ENCODE measurements at places on chromosomes 2 and 18.

DNA sequence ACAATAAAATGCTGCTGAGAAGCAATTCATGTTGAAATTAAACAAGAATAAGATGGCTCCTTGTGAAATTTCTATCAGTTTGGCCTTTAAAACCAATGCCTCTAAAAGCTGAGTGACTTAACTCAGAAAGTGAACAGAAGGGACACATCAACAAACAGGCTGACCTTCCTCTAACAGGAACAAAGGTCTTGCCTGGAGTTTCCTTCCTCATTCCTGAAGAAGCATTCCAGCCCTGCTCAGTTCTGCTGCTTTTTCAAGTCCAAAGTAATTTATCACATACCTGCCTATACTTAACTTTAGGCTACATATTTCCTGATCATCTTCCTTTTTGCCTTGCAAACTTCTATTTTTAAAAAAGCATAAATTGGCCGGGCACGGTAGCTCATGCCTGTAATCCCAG, 14.1 kb downstream of the PTRHD1 start:
- DNase-seq = peak; percentile 22

GRCh38 chr2:70482401-70482800, 71.2 kb downstream of the TGFA start:
- DNase-seq = no peak

- DNase-seq = no peak
Measured at GRCh38 chr2:199147216-199147615, 310.5 kb downstream of the SATB2 start.

DNA sequence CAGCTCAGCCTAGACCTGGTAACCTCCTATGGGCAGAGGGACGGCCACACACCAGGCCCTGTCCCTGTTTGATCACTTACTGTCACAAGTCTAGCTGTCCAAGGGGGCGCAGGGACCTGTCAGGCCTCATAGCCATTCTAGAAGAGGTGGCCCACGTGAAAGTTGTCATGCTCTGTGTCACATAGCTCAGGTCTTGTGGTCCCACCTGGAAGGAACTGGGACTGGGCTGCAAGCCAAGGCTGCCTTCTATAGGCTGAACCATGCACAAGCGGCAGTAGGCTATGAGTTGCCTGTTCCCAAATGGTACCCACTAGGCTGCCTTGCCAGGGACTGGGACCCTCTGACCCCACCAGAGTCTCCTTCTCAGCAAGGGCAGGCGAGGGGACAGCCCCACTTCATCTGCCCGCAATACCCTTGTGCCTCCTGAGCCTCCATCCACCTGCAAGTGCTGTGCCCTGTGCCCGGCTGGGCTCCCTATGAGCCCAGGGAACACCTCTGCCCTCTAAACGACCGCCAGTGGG, 177.5 kb downstream of the ANAPC1 start:
- DNase-seq = no peak

DNA sequence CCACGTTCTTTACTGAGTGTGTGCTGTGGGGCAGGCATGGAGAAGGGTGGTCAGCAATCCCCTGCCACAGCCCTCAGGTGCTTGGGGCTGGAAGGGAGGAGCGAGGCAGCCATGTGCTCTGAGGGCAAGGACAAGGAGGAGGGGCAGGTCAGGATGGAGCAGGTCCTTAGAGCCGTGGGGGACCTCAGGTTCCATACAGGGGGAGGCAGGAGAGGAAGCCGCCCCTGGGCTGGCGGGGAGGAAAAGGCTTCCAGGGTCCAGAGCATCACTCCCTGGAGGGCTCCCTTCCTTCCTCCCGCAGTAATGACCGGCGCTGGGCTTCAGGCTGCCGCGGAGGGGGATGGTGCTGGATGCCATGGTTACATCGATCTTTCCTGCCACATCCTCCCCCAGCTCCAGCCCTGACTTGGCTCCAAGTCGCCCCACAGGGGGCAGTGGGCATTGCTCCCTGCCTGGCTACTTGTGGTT, 6.6 kb downstream of the GAREM2 start:
- no peak for DNase-seq

DNA sequence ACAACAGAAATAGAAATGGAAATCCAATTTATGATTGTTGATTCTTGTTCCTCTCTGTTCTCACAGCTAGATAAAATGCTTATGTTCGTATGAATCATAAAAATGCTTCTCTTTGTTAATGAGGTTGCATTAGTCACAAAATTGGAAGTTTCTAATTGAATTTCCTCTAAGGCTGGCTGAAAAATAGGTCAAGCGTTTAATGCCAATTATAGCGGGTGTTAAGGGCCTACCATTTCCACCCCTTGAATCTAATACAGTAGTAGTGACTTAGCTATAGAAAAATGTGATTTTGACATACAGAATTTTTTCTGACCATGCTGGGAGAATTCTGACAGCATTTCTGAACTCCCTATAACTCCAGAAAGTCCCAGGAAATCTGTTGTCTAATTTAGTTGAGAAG, 107.1 kb downstream of the TTN start:
- DNase-seq = no peak

DNA sequence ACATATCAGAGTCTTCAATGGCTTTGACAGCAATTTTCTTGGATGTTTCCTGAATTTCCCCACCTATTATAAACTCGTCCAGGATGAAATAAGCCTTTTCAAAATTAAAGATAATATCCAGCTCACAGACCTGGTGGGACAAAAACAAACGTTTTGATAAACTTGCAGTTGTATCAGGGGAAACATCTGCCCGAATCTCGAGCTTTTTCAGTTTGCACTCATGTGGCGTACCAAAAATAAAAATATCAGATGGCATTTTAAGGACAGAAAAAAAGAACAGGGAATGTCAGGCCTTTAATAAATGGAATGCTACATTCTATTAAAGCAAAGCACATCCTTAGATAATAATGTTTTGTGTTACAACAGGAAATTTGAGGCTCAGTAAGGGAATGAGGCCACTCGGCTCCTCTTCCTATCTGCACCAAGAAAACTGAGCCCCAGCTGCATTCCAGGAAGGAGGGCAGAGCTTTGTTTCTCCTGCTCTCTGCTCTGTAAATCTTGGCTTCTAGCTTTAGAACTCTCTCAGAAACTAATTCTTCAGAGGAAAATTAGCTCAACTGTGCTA, 72.1 kb downstream of the AP1S3 start:
- DNase-seq = no peak

GRCh38 chr18:79394534-79395307, 1.0 kb upstream of the NFATC1 start:
- DNase-seq = peak; percentile 70

DNA sequence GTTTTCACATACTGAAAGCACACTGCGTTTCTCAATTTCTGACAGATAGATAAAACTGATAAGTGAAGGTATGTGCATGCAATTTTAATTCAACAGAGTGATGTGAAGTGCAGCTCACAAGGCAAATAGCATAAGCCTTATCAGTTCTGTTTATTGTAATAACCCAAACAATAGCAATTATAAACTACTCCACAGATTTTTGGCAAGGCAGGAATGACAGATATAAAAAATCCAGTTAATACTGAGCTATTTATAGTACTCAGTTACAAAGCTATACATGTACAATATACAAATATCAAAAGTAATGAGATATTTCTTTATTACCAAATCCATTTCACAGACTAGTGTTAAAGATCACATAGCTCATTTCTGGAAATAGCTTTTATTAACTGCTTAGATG, 210.9 kb upstream of the KLHL14 start:
- DNase-seq = no peak

- no peak for DNase-seq
Measured at GRCh38 chr2:152251811-152252210, 76.2 kb upstream of the STAM2 start.

- no peak for DNase-seq
Measured at GRCh38 chr18:11586896-11587295, 22.5 kb upstream of the SLC35G4 start.

DNA sequence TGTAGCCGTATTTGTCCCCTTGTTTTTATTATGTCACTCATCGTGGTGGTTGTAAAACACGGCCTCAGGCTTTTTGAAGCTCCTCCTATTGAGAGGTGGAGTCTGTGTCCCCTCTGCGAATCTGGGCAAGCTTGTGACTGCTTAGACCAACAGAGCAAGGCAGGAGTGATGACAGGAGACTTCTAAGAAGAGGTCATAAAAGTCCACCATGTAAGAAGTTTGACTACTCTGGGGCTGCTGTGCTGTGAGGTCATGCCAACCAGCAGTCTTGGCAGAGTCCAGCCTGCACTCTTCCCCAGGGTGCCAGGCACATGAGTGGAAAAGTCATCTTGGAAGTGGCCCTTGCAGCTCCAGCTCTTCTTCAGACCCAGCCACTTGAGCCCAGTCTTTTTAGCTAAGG, 83.8 kb upstream of the SPTBN1 start:
- no peak for DNase-seq

DNA sequence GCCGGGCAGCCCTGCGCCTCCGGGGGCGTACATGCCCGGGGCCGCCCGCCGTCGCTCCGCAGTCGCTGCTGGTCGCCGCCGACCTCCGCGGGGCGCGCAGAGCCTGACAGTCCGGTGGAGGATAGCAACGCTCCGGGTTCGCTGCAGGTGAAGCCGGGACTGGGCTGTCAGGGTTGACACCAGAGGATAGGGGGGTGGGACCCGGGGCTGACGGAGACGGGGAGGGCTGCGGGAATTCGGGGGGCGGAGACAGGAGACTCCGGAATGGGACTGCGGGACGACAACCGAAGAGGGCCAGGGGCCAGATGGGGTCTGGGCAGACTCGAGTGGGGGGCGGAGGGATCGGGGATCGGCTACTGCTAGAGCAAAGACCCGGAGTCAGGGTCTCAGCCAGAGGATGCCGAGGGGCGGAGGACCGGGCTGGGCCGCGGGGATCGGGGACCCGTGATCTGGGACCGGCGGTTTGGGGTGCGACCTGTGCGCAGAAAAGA, 403 bp downstream of the TMEM127 start:
- no peak for DNase-seq

- peak; percentile 57 for DNase-seq
Measured at GRCh38 chr18:45373286-45373880, 241.9 kb upstream of the SLC14A2 start.

DNA sequence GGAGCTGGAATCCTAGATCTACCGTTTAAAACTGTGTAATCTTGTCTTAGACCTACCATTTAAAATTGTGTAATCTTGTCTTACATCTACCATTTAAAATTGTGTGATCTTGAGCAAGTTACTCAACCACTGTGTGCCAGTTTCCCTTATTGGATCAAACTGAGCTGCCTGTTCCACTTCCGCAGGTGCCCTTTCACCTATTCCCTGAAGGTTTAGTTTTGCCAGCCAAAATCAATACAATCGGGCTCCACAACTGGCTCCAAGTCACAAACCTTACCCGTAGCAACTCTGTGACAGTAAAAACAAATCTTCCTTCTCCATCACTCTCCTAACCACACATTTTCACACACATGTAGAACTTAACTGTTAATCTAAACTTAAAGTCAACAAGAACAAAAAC, 20.1 kb downstream of the DOCK10 start:
- DNase-seq = no peak

DNA sequence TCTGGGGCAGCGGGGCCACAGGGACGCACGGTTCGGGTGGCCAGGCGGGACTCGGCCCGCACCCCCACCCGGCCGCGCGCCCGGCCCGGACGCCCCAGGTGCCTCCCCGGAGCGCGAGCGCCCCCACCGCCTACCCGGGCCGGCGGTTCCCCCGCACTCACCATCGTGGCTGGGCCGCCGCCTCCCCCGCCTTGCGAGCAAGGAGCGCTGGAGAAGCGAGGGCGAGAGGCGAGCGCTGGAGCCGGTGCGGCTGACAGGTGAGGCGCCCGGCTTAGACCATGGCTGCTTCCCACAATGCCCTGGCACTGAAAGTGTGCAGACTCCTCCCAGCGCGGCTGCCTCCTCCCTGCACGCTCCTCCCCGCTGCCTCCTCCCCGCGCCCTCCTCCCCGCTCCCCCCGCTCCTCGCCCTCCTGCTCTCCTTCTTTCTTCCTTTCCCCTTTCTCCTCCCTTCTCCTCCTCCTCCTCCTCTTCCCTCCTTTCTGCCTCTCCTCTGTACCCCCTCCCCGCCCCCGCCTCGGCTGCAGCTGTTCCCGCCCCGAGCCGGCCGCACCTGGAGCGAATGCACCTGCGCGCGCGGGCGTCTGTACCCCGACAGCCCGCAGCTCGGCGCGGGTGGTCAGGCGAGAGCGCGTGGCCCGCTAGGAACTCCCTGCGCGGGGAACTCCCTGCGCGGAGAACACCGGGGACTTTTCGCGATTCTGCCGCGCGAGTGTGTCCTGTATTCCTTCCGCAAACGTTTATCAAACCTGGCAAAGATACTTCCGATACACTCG, at the start of gene AP1S3:
Gene AP1S3 (minus strand): TSS at position 296 of the 775 bp plus-strand sequence. CDS start 132 bp downstream, at position 164.
- peak; percentile 50 for DNase-seq

- DNase-seq = no peak
Measured at GRCh38 chr2:37301408-37301807, 23.2 kb downstream of the PRKD3 start.

DNA sequence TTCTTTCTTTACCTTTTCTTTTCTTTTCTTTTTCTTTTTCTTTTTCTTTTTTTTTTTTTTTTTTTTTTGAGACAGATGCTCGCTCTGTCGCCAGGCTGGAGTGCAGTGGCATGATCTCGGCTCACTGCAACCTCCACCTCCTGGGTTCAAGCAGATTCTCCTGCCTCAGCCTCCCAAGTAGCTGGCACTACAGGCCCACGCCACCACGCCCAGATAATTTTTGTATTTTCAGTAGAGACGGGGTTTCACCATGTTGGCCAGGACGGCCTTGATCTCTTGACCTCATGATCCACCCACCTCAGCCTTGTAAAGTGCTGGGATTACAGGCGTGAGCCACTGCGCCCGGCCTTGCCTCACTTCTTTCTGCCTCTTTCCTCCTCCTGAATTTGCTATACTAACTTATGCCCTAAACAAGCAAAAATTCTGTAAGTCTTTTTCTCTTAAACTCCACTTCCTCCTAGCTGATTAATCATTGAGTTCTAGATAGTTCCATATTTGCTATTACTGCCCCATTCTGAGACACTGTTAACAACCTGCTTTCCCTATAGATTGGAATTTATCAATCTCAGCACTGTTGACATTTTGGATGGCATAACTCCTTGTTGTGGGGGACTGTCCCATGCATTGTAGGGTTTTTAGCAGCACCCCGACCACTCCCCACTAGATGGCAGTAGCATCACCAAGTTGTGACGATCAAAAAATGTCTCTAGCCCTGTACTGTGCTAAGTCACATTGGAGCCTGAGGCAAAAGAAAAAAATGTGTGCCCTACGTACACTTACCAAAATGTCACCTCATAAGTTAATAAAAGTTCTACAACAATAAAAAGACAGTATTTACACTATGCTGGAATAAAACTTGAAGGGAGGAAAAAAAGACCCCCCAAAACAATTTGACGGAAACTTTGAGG, 16.4 kb upstream of the THADA start:
- peak; percentile 62 for DNase-seq

GRCh38 chr2:170974304-170974993, 45.4 kb downstream of the GORASP2 start:
- no peak for DNase-seq

Data from inflammatory macrophage treated with lipopolysaccharide for 4 hours (primary cell).